ENCODE measurements at places on chromosomes 7 and 10.

DNA sequence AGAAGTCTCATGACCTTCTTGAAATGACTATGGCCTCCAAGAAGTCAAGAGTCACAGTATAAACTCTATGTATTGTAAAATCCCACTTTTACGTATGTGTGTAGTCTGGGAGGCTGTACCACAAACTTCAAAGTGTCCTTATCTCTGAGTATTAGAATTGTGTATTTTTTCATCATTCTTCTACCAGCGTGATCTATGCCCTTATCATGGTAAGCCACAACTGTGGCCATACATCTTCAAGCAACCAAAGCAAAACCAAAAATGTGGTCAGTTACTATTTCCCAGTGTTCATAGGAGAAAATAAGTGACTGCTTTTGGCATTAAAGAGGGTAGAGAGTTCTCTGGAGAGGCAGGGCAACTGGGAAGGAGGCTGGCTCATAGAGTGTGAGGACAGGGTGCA lies 42.8 kb downstream of the SPOCK2 start:
- no peak for DNase-seq

GRCh38 chr10:128078136-128078969 lies 47.9 kb downstream of the MKI67 start:
- no peak for DNase-seq

- no peak for DNase-seq
Observed at GRCh38 chr7:137717045-137717444, 129.7 kb downstream of the DGKI start.

DNA sequence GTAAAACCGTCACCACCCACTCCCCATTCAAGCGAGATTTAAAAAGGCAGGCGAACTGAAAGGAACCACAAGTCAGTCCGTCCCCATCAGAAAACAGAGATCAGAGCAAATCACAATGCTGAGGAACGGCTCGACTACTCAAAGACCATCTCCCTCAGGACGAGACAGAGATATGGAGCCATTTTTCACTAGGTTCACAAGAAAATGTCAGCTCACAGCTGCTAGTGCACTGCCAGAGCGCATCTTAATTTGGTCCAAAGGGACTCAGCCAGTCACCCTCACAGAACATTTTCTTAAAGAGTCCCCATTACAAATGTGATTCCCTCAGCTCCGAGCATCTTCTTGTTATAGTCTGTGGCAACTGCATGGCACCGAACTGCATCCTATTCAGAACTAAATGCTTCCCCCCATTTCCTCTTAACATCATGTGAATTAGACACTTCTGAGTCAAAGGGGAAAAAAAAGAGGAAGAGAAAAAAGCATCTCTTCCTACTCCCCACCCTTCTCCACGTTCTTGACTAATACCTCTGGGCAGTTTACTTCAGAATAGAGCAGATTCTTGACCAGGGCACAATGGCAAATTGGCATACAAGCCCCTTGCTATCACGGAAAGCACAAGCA lies 683.9 kb downstream of the MAGI2 start:
- DNase-seq: no peak

DNA sequence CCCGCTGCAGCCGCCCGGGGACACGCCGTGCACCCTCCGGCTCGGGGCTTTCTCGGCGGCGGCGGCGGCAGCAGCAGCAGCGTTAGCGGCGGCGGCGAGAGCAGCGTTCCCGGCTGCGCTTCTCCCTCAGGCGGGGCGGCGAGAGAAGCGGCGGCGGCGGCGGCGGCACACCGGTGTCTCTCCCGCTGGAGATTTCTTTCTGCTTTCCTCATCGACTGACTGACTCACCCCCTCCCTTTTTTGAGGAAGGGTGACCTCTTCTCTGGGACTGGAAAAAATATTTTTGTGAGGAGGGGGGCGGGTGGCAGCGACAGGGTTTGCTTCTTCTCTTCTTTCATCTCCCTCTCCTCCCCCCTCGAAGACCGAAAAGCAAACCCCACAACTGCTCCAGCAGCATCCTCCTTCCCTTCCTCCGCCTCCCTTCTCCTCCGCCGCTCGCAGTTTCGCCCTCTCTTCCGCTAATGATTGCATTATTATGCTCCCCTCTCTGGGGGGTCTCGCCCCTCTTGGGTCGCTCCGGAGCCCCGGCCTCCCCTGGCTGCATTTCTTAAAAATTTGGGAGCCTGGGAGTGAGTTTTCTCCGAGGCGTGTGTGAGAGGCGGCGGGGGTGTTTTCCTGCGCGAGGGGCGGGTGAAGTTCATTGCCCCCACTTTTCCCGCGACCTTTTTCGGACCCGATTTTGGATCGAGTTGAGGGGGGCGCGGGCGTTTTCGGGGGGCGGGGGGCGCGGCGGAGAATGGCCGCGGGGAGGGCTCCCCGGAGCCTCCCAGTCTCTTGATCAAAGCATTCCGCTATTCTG lies 411 bp downstream of the AUTS2 start:
- DNase-seq: no peak

- DNase-seq: no peak
Observed at GRCh38 chr7:30119890-30120577, 14.8 kb upstream of the MTURN start.

Data from stimulated activated CD4-positive, alpha-beta T cell treated with anti-CD3 and anti-CD28 coated beads, Interleukin-12 subunit alpha, Interleukin-12 subunit beta, amount 100 ng/mL, for 48 hours (primary cell).